ENCODE measurements at places on chromosomes 12 and 14. TPM values are rescaled to one million over a fixed set of nuclear protein-coding genes. Genes with fewer than 3 reads are reported as not detected.
A peak's percentile ranks its signal among the peaks of the same experiment; 100 is the strongest.

DNA sequence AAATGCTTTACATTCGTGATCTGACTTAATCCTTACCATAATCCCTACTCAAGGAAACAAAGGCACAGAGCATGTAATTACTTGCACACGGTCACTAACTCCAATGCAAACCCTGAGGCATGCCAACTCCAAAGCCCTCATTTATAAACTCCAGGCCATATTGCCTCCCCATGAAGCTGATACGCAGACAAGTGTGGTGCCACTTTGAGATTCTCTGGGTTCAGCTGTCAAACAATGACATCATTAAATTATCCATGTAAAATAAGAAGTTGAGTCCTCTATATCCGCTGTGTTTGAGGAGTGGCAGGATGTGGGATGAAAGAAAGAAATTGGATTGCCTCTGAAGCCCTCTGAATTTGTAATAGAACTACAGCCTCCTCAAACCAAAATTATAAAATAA is 62.8 kb downstream of the ANO4 start:
- no peak for DNase-seq
- H3K4me3 ChIP-seq: no peak overlapping the region
- no peak overlapping the region for H3K27ac ChIP-seq
- H3K4me1 ChIP-seq: no peaks in the 10 kb centered on the region

GRCh38 chr14:46279327-46279726 is 372.3 kb downstream of the RPL10L start:
- DNase-seq: no peak
- no peaks in the 10 kb centered on the region for H3K36me3 ChIP-seq
- H3K4me1 ChIP-seq: no peaks in the 10 kb centered on the region
- no peak overlapping the region for H3K27ac ChIP-seq

Gene ALKBH2
- 14.5 TPM for total RNA-seq

GRCh38 chr14:45287610-45288009 is 34.6 kb upstream of the MIS18BP1 start:
- H3K36me3 ChIP-seq: no peaks in the 10 kb centered on the region
- no peaks in the 10 kb centered on the region for H3K4me1 ChIP-seq
- H3K27me3 ChIP-seq: no peaks in the 10 kb centered on the region
- no peak overlapping the region for H3K4me3 ChIP-seq

GRCh38 chr12:47793015-47793681 is 20.1 kb downstream of the SLC48A1 start:
- H3K4me3 ChIP-seq: no peak overlapping the region
- DNase-seq: no peak
- H3K4me1 ChIP-seq: no peaks in the 10 kb centered on the region
- no peaks in the 10 kb centered on the region for H3K27me3 ChIP-seq
- peaks cover 90% of the 10 kb centered on the region for H3K36me3 ChIP-seq

Gene LRFN5
- total RNA-seq: 0.95 TPM

DNA sequence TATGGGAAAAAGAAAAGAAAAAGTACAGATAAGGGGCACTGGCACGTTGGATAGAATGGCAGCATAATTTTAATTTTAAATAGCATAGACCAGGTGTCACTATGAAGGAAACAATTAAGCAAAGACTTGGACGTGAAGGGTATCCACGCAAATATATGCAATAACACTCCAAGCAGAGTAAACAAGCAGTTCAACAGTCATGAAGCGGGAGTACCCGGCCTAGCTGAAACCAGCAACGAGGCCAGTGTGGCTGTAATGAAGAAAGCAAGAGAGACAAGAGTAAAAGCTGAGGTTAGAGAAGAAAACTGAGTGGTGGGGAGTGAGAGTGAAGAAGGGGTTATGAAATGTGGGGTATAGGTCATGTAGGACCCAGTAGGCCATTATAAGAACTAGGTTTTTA is 85.4 kb downstream of the BCL2L14 start:
- DNase-seq: no peak
- H3K27me3 ChIP-seq: no peaks in the 10 kb centered on the region
- no peaks in the 10 kb centered on the region for H3K4me1 ChIP-seq
- H3K4me3 ChIP-seq: no peak overlapping the region

DNA sequence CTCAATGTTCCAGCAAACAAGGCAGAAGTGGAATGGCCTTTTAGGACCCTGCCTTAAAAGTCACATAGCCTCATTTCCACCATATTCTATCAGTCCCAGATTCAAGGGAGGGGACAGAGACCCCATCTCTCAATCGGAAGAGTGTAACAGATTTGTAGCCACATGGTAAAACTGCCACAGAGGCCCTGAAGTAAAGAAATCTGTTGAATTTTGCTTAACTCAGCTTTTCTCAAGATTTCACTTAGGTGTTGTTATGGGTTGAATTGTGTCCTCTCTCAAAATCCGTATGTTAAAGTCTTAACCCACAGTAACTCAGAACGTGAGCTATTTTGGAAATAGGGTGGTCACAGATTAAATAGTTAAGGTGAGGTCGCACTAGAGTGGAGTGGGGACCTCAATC is 22.7 kb upstream of the CCDC60 start:
- no peak overlapping the region for H3K4me3 ChIP-seq
- H3K27me3 ChIP-seq: no peaks in the 10 kb centered on the region
- H3K4me1 ChIP-seq: no peaks in the 10 kb centered on the region
- H3K27ac ChIP-seq: no peak overlapping the region
- no peak for DNase-seq

DNA sequence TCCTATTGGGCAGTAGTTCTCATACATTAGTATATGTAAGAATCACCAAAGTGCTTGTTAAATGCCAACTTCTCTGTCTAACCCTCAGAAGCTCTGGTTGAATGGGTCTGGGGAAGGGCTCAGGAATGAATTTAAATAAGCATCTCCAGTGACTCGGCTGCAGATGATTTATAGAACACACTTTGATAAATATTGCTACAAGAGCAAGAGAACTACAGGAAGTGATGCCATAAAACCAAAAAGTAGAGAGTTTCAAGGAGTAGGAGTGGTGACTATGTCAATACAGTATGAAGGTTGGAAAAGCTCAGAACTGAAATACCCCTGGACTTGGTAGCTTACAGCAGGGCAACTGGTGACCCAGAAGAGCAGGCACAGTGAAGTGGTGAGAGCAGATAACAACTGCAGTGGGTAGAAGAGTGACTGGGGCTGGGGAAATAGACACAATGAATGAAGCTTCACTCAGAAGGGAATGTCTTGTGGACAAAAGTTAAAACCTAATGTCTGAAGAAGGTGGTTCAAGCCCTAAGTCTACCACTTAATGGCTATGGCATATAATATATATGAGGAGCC is 8.0 kb upstream of the PLEKHA5 start:
- no peak overlapping the region for H3K27ac ChIP-seq
- no peaks in the 10 kb centered on the region for H3K27me3 ChIP-seq
- no peaks in the 10 kb centered on the region for H3K4me1 ChIP-seq
- H3K36me3 ChIP-seq: no peaks in the 10 kb centered on the region
- DNase-seq: no peak

Gene DPF3
- total RNA-seq: 3.7 TPM

GRCh38 chr12:54026640-54027441 is 1.4 kb upstream of the HOXC6 start:
- peaks cover 29% of the 10 kb centered on the region for H3K4me1 ChIP-seq
- H3K36me3 ChIP-seq: no peaks in the 10 kb centered on the region
- DNase-seq: peak; percentile 26
- H3K27ac ChIP-seq: no peak overlapping the region
- H3K4me3 ChIP-seq: no peak overlapping the region

DNA sequence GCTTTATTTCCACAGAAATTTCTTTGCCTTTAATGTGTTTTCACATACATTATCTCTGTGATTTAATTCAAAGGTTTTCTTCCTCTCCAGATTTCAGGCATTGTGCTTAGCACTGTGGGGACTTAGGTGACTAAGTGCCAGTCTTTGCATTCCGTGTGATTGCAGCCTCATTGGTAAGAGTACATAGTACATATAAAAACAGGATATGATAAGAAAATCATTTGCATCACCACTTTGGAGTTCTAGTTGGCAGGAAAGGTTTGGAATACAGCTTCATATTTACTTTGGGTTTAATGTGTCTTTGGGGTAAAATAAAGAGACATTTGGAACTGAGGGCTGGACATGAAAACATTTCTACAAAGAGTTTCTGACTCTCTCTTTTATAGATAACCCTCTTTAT is 37.8 kb upstream of the C12orf75 start:
- no peaks in the 10 kb centered on the region for H3K4me1 ChIP-seq
- H3K36me3 ChIP-seq: no peaks in the 10 kb centered on the region
- peaks cover 2% of the 10 kb centered on the region for H3K27me3 ChIP-seq
- H3K27ac ChIP-seq: no peak overlapping the region

DNA sequence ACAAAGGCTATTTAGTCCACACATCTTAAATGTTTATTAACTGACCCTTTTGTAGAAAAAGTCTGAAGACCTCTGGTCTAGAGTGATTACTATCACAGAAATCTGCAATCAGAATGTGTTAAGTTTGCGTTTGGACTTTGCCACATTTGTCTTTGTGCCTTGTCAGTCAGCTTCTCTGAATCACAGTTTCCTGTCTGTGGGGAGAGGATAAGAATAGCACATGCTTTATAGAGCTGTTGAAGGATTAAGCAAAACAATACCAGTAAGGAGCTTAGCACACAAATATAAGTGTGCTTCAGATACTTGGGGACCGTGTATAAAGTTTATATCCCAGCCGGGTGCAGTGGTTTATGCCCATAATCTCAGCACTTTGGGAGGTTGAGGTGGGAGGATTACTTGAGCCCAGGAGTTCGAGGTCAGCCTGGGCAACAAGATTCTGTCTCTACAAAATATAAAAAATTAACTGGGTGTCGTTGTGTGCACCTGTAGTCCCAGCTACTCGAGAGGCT is 63.0 kb upstream of the BTG1 start:
- H3K4me3 ChIP-seq: peak overlapping the region; percentile 38
- H3K4me1 ChIP-seq: peaks cover 20% of the 10 kb centered on the region
- peak; percentile 45 for DNase-seq
- no peaks in the 10 kb centered on the region for H3K27me3 ChIP-seq

GRCh38 chr12:96882862-96883261 is 24.2 kb upstream of the NEDD1 start:
- no peak for DNase-seq
- H3K27me3 ChIP-seq: no peaks in the 10 kb centered on the region
- H3K4me3 ChIP-seq: no peak overlapping the region
- no peak overlapping the region for H3K27ac ChIP-seq
- H3K4me1 ChIP-seq: no peaks in the 10 kb centered on the region
- H3K36me3 ChIP-seq: no peaks in the 10 kb centered on the region

DNA sequence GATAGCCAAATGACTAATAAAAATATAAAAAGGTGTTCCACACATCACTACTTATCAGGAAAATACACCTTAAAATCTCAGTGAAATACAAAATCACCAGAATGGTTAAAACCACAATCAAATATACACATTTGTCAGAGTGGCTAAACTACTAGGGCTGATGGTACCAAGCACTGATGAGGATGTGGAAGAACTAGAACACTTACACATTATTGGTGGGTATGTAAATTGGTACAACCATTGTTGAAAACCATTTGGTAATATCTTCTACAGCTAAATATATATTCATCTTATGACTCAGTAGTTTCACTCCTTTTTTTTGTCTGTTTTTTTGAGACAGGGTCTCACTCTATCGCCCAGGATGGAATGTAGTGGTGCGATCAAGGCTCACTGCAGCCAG is 48.5 kb upstream of the TTC7B start:
- no peak overlapping the region for H3K4me3 ChIP-seq
- peaks cover 2% of the 10 kb centered on the region for H3K36me3 ChIP-seq
- H3K27ac ChIP-seq: no peak overlapping the region
- no peaks in the 10 kb centered on the region for H3K4me1 ChIP-seq
- no peak for DNase-seq

DNA sequence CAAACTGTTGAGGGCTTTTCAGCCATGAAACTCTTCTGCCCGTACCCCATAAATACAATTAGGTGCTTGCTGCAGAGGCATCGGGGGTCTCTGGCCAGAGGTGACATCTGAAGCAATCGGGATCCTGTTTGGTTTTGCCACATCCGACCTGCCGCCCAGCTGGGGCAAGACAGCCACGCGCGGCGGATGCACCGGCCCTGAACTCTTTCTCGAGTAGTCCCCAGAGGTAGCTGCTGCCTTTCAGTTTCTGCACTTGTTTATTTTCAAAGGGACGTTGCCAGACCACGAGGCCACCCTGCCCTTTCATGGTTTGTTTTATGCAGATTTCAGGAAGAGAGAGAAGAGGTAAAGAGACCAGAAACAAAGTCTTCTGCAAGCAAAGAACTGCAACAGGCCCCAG is 10.6 kb upstream of the MLXIP start:
- no peaks in the 10 kb centered on the region for H3K27me3 ChIP-seq
- no peaks in the 10 kb centered on the region for H3K36me3 ChIP-seq
- peak overlapping the region; percentile 15 for H3K4me3 ChIP-seq
- peaks cover 33% of the 10 kb centered on the region for H3K4me1 ChIP-seq
- peak overlapping the region; percentile 0 for H3K27ac ChIP-seq
- peak; percentile 82 for DNase-seq

DNA sequence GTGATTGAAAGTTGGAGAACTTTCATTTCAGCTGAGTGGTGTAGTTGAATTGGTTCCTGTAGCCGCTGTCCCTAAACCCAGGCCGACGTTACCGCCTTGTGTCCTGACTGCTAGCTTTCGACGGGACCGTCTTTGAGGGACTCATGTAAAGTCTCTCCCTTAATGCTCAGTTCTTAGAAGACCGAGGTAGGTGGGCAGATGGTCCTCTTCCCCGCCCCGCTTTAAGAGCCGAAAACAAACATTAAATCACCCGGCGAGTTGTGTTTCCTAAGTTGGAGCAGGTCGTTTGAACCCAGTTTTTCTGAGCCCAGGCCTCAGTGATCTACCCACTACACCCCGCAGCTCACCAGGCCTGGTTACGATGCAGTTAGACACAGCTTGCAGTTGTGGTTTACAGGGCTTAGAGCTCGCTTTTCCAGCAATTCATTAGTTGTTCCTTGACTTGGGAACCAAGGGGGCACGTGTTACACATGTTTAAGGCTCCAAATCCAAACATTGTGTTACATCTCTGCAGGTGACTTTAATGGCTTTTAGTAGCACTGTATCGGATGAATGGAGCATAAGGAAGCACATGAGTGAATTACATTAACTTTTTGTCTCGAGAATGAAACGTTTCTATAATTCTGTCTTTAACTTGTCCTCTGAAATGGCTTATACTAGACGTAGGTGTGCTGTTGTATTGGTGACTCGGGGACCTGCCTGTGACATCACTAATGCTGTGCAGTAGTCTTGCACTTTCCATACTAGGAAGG is 790 bp downstream of the NEDD1 start:
- H3K4me1 ChIP-seq: peaks cover 21% of the 10 kb centered on the region
- DNase-seq: no peak
- peak overlapping the region; percentile 98 for H3K4me3 ChIP-seq
- peak overlapping the region; percentile 96 for H3K27ac ChIP-seq
- H3K27me3 ChIP-seq: no peaks in the 10 kb centered on the region

DNA sequence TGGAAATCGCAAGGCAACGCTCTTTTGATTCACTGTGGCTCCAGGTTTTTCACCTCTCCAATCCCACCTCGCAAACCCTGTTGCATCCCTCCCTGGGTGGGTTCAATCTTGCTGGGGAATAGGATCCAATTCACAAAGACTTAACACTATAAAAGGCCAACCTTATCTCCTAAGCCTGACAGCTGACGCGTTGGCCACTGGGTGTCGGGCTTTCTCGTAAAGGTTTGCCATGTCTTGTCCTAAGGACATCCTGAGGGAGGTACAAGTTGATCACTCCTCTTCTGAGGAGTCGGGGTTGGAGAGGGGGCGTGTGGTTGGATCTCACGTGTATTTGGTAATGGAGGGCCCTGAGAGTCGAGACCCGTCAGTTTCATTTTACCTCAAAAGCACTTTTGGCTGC is 112.6 kb upstream of the FZD10 start:
- no peaks in the 10 kb centered on the region for H3K27me3 ChIP-seq
- H3K4me1 ChIP-seq: no peaks in the 10 kb centered on the region
- no peaks in the 10 kb centered on the region for H3K36me3 ChIP-seq
- H3K27ac ChIP-seq: no peak overlapping the region
- no peak overlapping the region for H3K4me3 ChIP-seq
- no peak for DNase-seq

GRCh38 chr12:124087266-124088051 is 114.4 kb downstream of the ZNF664 start:
- DNase-seq: no peak
- H3K4me1 ChIP-seq: no peaks in the 10 kb centered on the region
- no peaks in the 10 kb centered on the region for H3K36me3 ChIP-seq
- H3K4me3 ChIP-seq: no peak overlapping the region
- H3K27me3 ChIP-seq: no peaks in the 10 kb centered on the region
